Stimulated activated CD8-positive, alpha-beta memory T cell treated with anti-CD3 and anti-CD28 coated beads, Interleukin-7, amount 100 ng/mL, for 1 hour (primary cell): ENCODE measurements at places on chromosomes 6 and 20.

GRCh38 chr6:117352466-117353081 is 73.2 kb downstream of the ROS1 start:
- no peak for DNase-seq

DNA sequence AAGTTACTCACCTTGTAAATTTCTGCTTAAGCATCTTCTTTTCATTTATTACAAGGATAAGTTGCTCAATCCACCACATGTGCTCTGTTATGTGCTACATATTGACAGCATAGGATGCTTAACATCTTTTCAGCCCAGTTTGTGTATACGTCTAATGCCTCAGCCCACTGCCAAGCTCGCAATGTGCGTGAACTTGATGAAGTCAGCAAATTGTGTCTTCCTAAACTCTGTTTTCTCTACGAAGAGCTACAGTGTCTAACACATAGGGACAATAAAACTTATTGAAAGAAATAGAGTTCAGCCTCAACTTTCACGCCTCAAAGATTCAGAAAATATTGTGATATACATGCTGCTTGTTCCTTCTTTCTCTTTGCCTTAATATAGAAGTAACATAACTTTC is 500.0 kb downstream of the TFAP2B start:
- DNase-seq: no peak

DNA sequence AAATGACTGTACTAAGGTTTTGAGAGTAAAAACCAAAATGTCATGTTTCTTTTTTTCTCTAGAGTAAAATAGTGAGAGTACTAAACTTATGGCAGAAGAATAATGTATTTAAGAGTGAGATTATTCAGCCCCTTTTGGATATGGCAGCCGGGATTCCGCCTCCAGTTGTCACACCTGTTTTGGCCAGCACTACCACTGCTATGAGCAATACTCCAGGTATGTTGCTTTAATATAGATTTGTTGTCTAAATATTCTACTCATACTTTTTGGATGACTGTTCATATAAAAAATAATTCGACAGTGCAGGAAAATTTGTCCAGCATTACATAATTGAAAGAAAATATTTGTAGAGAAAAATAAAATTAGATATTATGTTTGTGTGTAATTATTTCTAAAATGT is 59.5 kb downstream of the SCAF8 start:
- DNase-seq: no peak

GRCh38 chr6:95439741-95440140 is 137.6 kb upstream of the MANEA start:
- DNase-seq: no peak

- no peak for DNase-seq
Observed at GRCh38 chr6:100620085-100620840, 155.5 kb upstream of the SIM1 start.

DNA sequence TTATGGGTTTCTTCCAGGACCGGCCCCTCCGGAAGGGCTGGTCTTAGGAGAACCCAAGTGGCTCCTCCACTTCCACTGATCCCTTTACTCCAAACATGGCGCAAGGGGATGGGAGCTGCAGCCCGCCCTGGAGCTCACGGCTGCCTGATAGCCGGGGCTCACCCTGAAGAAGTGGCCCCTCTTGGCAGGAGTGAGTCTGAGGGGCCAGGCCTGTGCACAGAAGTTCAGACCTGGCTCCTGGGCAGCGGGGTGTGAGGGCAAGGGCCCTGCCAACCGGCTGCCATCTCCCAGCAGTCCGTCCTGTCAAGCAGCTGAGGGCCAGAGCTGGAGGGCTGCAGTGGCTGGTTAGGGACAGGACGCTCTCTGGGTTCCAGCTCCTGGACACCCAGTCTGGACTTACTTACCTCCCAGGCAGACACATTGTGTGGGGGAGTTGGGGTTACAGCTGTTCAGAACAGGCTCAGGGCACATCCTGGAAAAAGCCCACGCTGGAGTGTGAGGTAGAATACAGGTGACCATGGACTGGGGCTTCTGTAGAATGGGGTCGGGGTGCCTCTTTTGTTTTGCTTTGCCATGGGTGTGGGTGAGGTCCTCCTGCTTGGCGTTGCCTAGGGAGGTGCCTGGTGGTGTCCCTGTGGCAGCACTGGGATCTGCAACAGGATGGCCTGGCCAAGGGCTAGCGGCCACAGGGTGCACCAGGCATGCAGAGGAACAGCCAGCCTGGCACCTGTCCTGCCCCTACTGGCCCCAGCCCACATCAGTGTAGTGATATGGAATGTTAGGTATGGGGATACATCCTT is 88.4 kb downstream of the ASXL1 start:
- DNase-seq: no peak

- no peak for DNase-seq
Observed at GRCh38 chr6:1187293-1188131, 124.4 kb upstream of the FOXQ1 start.

DNA sequence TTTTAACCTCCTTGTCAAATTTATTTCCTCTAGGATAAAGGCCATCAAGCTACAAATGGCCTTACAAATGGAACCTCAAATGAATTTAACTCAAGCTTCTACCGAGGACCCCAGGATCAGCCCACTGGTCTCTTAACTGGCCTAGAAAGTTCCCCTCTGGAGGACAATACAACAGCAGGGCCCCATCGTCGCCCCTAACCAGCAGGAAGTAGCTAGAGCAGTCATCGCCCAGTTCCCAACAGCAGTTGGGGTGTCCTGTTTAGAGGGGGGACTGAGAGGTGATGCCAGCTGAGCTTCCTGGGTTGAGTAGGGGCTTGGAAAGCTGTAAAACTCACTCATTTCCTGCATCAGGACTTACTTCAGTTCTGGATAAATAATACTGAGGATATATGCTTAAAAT is 25.6 kb downstream of the CEP85L start:
- DNase-seq: no peak

- no peak for DNase-seq
Observed at GRCh38 chr6:11766589-11767450, 11.8 kb downstream of the ADTRP start.

DNA sequence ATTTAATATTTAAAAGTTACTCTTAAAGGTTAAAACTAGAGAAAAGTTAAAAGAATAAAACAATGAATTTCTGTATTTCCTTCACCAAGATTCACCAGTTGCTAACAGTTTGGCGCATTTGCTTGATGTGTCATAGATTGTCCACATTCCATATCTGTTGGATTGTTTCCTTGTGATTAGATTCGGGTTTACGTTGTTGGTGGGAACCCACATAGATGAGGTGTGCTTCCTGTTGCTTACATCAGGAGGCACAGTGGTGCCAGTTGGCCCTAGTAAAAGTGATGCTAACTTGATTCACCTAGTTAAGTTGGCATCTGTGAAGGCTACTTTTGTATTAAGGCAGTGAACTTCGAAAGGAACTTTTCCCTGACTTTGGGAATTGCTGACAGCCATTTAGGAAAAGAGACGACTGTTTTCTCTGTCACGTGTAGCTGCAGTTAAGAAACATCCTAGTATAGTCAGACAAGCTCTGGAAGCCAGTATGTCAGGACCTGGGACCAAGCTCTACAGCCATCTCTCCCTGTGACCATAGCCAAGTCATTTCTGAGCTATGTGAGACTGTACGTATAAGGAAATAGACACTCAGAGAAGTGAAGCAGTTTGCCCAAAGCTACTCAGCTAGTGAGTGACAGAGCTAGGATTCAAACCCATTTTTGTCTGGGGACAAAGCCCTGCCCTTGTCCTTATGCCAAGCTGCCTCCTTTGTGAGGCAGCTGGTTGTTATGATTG is 49.0 kb downstream of the PPARD start:
- no peak for DNase-seq

DNA sequence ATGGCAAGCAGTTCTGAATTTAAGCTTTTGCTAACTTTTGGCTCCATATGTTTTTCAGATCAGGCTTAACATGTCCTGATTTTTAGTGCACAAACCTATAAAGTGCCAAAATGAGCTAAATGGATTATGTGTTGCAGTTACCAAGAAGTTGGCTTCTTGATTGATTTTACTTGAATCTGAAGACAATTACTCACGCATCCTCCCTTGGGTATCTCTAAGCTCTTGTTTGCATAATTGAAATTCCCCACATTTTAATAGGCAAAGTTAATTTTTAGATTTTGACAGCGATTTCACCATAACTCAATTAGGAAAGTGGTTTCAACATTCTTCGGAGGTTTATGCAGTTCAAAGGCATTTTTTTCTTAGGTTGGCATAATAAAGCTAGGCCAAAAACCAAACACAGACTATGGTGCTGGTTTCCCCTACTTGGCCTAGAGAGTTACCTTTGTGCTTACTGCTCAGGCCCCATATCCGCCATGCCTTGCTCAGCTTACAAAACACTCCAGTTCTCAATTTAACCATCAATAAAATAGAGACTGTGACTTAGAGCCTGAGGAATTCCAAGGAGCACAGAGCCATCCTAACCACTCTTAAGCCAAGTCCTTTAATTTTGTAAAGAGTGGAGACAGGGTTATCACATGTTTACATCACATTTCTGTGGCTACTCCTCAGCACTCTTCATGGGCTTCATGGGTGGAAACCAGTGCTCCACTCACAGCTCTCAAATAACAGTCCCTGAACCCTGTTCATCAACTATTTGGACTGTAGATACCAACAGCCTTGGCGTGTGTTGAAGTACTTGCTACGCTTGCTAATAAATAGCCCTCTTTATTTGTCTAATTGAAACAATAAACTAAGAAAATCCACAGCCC is 32.1 kb downstream of the LAMA4 start:
- no peak for DNase-seq

DNA sequence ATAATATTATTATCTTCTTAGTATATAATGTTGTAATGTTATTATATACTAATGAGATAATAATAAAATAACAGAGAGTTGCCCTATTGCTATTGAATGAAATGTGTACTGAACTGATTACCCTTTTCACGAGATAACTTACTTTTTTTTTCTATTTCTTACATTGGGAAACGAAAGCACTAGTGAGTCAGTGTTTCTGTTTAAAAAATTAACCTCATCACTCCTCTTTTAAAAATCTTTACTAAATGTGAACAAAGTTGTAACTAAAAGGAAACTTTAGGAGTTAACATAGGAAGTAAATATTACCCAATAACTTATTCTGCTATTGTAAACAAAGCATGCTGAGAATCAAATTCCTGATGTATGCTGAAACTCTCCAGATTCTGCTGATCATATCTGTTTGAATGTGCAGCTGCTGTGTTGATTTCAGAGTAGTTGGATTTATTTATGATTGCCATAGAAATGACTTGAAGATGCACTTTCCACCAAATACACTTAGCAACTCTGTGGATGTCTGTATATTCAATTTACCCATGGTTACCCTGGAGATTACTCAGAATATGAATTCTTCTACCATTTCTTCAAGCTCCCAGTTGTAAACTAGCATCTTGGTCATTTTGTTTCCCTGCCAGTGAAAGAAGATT is 523.4 kb downstream of the TENT5A start:
- no peak for DNase-seq

DNA sequence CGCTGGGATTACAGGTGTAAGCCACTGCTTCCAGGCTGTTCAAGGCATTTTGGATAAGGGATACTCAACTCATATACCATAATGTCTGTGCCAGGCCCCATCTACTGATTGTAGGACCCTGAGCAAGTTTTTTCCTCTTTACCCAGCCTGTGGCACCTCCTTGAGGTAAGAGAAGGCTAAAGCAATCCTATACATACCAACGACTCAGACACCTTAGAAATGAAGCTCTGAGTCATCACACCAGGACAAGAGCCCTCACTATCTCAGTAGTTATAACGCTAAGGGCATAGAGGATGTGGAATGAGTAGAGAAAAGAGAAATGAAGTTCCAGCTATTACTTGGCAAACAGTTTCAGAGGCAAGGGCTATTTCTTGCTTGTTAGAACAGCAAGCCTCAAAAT is 16.9 kb downstream of the NDRG3 start:
- no peak for DNase-seq

- DNase-seq: no peak
Observed at GRCh38 chr6:85403331-85404015, 46.4 kb upstream of the NT5E start.

DNA sequence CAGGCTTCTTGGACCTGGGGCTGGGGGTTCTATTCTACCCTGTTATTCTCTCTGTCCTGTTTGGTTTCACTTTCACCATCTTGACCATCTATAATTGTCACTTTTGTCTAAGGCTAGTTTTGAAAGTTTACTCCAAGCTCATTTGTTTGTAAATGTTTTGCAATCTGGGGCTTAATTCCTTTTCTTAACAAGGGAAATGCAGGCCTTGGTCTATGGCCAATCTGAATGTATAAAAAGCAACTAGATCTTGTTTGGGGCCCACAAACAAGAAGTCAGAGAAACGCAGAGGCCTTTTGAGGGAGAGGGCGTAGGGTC is 86.3 kb upstream of the PREP start:
- no peak for DNase-seq

- no peak for DNase-seq
Observed at GRCh38 chr20:37311710-37312355, 22.4 kb downstream of the MANBAL start.

DNA sequence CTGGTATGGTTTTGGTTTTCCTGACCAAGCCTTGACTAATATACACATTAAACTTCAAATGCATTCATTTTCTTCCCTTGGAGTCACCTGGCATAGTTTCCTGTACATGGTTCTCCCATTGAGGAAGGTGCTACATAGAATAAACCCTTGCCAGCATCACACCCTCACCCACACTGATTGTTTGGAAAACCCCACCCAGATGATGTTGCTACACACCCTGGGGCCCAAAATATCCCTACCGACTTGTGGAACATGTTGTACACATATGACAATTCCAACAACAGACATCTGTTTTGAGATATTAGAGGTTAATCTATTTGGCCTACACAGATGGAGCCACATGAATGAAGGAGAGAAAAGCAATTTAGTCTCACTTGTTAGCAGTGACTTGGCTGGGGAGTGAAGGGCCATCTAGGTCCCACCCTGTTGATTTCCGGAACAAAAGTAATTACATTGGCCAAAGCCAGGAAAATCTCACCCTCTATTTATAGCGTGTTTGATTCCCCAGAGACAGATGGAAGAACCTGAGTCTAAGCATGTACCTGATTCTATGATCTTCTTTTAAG is 606.0 kb upstream of the BTBD3 start:
- DNase-seq: no peak

DNA sequence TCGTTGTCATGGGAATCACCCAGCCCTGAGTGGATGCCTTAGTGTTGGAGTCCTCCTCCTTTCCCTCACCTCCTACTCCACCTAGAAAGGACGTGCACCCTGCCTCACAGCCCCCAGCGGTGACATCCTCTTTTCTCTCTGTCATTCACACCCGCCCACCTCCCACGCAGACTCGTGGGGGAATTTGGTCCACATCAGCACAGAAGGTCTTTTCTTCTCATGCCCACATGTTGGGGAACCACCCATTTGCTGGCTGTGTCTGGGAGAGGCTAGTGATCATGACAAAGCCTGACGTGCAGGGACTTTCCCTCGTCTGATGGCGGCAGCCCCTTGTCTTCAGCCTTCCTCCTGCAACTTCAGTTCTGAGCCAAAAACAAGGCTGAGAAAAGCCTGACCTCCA is 96.0 kb upstream of the CNKSR3 start:
- DNase-seq: no peak
